ENCODE measurements at places on chromosomes 1 and 21.

- DNase-seq: peak; percentile 92
These were observed 753 bp downstream of the KIF1B start for GRCh38 chr1:10210841-10211804.

GRCh38 chr21:42037943-42038342, 27.8 kb upstream of the ZBTB21 start:
- no peak for DNase-seq

- no peak for DNase-seq
These were observed 77.1 kb upstream of the TNR start for GRCh38 chr1:175820456-175821025.

DNA sequence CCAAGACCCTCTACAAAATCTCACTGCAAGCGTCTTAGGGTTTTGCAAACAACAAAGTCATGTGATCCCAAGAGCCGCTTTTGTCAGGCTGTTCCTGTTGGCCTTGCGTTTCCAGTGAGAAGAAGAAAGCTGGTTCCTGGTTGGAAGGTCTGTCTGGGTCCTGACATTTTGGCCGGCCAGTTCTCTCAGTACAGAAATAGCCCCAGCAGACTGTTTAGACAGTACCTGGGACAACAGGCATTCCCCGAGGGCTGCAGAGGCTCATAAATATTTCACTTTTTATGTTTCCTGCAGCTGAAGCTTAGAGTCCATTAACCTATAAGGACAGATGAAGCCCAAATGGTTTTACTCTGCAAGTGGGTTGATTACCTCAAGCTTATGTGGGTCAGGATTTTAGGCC, 8.6 kb downstream of the GPR137B start:
- no peak for DNase-seq

GRCh38 chr1:117037802-117038201, 22.3 kb upstream of the TTF2 start:
- DNase-seq: no peak

- no peak for DNase-seq
These were observed 22.3 kb downstream of the KCND3 start for GRCh38 chr1:111967067-111967690.

GRCh38 chr21:45310459-45310858, 22.8 kb upstream of the POFUT2 start:
- DNase-seq: peak; percentile 12

DNA sequence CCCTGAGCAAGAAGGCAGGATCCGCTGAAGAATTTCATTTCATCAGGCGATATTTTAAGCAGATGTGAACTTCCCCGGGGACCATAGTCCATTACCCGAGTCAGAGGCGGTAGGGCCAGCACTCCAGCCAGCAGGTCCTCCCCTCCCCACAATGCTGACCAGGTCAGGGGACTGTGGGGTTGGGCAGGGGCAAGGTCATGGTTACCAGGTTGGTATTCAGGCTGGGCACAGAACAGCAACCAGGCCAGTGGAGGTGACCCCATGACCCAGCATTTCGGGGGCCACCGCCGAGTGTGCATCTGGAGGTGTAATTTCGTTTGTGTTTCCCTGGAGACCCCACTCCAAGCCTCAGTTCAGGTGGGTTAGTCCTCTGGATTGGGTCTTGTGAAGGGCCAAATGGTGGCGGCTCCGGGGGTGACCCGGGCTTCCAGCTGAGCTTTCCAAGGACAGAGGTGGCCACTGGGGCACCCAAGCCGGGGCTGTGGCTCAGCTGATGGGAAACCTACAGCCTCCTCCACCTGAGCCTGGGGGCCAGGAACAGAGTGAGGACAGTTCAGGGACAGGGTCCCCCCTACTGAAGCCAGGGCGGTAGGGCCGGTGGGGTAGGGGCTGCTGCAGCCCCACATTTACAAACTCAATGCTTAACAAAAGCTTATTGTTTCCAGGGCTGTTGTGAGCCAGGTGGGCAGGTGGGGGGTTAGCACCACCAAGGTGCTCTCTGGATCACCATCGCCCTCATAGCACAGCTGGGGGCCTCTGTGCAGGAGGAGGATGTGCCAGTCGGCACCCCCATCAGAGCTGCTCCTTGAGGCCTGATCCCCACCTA, 2.8 kb downstream of the PRDM16 start:
- peak; percentile 23 for DNase-seq

GRCh38 chr1:203196371-203196770, 9.9 kb upstream of the CHI3L1 start:
- DNase-seq: no peak

DNA sequence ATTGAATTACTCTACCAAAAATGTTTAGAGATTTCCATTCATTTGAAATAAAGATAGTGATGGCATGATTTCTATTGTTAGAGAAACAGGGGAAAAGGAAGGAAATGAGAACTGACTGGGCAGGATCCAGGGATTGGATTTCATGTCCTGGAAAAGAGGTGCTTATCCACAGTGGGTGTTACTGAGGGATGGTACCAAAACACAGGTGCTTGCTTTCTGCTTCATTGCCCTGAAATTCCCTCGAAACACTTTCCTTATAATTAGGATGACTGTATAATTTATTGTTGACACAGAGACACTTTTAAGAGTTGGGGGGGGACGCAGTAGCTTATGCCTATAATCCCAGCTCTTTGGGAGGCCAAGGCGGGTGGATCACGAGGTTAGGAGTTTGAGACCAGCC, 185.0 kb upstream of the KCNK2 start:
- DNase-seq: no peak

DNA sequence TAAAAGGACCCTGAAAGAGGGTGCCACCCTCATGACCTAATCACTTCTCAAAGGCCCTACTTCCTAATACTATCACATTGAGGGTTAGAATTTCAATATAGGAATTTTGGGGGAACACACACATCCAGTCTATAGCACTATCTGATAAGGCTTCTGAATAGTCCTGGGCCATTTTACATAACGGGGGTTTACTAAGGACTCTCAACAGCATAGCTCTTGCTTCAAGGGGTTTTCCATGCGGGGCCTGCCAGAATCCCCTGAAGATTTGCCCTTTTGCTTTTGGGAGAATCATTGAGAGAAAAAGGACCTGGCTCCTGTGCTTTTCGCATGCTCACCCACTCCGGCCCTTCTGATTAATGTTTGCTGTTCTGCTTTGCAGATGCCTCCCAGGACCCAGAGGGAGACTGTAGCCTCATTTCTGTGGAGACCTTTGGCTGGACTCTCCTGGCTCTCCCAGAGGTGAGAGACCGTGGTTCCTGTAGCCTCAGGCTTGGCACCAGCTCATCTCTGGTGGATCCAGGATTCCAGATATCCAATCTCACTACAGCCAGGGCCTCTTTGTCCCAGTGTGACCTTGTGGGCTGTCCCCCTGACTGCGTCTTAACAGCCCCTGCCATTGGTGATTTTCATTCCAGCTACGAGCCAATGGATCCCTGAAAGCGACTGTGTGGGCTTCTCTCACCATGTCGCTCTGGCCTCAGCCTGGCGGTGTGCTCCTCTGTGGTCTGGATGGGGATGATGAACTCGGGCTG, 72.6 kb downstream of the DDR2 start:
- peak; percentile 41 for DNase-seq

DNA sequence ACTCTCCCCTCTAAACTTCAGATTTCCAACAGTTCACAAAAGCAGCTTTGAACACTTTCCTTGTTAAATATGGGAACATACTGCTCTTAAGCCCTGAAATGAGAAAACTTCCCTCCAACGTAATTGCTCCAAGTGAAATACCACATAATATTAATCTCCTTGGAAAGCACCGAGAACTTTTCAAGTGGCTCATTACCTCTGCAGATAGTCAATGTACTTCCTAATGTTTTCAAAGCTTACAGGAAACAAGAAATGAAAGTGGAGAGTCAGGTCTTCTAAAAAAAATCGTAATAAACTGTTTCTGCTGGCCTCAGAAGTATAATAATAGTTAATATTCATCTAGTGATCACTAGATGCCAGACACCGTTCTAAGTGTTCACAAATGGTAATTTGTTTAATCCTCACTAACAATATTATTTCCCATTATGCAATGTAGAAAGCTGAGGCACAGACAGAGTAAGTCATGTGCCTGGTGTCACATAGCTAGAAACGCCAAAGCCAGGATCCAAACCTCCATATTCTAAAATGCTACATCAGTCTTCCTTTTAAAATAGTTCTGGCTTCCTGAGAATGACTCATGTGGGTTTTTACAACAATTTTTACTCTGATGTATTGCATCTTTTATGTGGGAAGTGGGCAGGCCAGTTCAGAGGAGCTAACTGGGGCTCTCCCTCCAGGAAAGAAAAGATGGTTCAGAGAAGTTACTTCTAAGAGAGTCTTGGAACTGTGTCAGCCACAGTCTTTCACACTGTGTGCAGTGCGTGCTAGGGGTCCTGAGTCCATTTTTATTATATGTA, 177.2 kb downstream of the PLPPR4 start:
- DNase-seq: no peak

- DNase-seq: no peak
These were observed 45.2 kb downstream of the AJAP1 start for GRCh38 chr1:4699376-4700301.

- no peak for DNase-seq
These were observed 11.6 kb upstream of the SAMD11 start for GRCh38 chr1:911875-912739.

GRCh38 chr1:93437976-93438605, 9.8 kb upstream of the FNBP1L start:
- no peak for DNase-seq

DNA sequence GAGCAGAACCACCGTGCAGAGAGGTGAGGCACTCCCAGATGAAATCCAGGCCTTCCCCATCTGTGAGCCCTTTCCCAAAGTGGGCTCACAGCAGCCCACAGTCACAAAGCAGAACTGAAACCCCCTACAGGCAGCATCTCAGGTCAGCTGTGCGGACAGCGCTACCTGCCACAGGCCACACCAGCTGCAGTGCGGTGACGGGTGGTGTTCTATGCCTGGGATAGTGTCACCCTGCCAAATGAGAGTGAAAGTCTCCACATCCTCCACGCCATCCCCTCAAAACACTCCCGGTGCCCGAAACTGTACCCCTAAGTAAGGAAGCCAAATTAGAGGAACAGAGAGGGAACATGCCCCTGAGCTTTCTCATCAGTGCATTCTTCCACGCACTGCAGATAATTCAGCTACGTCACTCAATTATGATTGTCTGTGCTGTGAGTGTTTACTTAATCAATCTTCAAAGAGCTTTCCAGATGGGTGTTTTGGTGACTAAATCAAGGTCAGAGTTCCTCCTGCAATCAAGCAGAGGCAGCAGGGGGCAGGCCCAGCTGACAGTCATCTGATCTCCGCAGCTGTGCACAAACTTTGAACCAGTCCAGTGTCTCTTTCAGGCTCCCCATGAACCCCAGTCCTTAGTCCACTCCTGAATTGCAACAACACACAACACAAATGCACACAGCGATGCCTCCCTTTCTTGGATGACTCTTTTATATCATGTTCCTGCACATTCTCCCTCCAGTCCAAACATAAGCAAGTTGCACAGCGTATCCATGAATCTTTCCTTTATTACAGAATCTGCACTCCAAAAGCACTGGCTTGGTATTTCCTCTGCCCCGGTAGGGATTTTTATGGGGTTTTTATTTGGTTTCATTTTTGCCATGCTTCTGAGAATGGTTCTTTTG, 150.0 kb downstream of the TOMM20 start:
- peak; percentile 53 for DNase-seq

DNA sequence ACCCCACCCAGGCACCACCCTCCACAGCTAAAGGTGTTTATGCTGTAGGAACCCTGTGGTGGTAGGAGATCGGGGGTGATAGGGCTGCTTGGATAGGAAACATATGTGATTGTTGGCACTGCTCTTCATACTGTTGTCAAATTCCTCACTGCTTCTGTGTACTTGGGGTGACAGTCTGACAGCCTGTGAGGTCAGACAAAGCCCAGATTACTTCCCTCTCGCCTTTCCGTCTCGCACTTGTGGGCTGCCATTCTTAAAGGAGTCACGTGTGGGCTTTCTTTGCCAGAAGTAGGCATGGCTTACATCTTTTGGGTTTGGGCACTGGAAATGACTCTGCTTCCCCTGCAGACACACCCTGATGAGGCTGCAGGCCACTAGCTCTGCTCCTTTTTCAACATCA, 363.8 kb downstream of the DISC1 start:
- no peak for DNase-seq

DNA sequence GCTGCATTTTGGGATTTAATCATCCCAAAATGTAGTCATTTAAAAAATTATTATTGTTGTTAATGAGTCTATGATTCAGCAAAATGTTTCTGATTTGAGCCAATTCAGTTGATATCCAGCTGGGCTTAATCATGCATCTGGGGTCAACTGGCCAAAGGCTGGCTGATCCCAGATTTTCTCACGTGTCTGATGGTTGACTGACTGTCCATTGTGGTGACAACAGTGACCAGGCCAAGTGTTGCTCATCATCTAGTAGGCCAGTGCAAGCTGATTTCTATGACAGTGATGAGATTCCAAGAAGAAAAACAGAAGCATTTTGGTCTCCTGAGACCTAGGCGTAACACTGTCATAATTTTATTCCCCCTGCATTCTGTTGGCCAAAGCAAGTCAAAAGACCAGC, 80.1 kb upstream of the ZC3H11B start:
- no peak for DNase-seq

GRCh38 chr1:147757015-147757990, 3.1 kb downstream of the GJA5 start:
- DNase-seq: no peak

DNA sequence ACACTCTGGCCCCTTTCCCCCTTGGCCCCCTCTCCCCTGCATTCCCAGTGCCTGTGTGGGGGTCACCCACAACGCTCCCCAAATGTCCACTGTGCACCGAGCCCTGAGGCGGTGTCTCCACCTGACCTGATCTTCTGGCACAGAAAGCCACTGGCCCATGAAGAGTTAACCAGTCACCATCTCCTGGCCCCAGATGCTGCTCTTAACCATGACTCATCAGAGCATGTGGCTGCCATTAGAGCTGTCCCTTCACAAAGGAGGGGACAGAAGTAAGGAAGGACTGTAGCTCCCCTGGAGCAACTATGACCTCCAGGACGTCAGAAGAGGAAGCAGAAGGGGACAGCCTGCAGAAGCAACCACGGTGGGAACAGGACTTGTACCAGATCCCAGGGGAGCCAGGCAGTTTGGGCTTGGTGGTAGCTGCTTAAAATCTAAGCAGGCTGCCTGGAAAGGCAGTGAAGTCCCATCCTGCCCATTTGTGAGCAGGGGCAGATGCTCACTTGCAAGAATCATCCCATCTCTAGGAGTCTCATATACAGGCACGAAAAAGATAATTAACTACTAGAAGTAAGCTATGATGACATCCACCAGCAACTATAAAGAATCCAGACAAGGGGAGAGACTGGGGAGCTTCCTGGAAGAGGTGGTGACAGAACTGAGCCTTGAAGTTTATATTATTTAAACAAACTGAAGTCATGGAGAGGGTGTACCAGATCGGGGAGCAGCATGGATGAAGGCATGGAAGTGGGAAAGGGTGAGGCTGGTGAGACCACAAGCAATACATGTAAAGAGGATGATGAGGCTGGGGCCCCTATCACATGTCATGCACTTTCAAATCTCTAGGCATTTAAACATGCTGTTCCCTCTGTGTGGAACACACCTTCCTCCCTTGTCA, 1.1 kb upstream of the TTC39A start:
- DNase-seq: no peak

- DNase-seq: no peak
These were observed 38.7 kb downstream of the AMY1C start for GRCh38 chr1:103788377-103788776.

GRCh38 chr1:187921426-187921825, 1092.7 kb downstream of the PLA2G4A start:
- DNase-seq: no peak

GRCh38 chr1:209688746-209689234, 13.6 kb downstream of the G0S2 start:
- no peak for DNase-seq
